ENCODE measurements at places on chromosomes 5 and 9. TPM values are rescaled to one million over a fixed set of nuclear protein-coding genes. Genes with fewer than 3 reads are reported as not detected.

- peak; percentile 45 for DNase-seq
Observed at GRCh38 chr9:124860582-124861341, 995 bp downstream of the RPL35 start.

GRCh38 chr5:176489077-176489476 is 40.9 kb downstream of the FAF2 start:
- no peak for DNase-seq

GRCh38 chr5:107950776-107951175 is 280.0 kb upstream of the EFNA5 start:
- DNase-seq, result no peak

DNA sequence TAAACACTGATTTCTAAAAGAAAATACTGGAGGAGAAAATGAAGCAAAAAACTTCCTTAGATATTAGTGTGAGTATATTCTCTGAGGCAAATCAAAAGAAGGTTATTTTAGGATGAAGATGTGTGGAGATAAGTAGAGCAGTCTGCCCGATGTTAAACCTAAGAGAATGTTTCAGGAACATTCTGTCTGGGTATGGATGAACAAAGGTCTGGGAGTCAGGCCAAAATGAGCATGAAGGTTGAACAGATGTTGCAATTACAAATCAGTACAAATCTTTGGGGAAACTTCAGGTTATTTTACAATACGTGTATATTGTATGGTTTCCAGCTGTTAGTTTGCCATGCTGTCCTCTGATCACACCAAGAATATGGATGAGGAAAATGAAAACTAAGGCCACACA is 14.4 kb upstream of the CEP78 start:
- DNase-seq, result no peak

- no peak for DNase-seq
Observed at GRCh38 chr5:151885138-151885908, 39.3 kb downstream of the GLRA1 start.

DNA sequence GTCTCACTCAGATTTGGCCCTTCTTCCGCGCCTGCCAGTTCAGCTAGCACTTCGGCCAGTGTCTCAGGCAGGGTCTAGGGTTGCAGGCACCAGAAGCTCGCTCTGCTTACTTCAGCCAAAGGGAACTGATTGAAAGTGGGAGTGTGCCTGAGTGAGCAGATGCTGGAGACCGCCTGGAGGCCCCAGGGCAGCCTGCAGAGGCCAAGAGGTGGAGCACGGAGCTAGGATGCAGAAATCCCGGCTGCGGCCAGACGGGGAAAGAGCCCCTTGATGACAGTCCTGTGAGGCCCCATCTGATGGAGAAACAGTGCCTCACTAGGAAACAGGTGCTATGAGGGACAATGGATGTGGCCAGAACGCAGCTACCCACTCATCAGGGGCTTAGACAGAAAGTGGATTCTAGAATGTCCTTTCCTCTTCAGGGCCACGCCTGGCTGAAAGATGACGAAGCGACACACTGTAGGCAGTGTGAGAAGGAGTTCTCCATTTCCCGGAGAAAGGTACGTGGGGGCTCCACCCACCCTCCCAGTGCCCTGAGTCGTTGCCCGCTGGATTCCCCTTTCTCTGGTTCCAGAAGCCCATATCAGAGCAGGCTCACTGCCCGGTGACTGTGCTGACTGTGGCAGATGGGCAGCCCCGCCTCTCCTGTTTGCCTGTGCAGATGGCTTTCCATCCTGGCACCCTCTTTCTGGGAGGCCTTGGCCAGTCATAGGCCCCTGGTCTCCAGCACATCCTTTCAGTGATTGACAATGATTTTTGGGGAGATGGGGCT is 16.1 kb downstream of the HNRNPH1 start:
- peak; percentile 45 for DNase-seq

DNA sequence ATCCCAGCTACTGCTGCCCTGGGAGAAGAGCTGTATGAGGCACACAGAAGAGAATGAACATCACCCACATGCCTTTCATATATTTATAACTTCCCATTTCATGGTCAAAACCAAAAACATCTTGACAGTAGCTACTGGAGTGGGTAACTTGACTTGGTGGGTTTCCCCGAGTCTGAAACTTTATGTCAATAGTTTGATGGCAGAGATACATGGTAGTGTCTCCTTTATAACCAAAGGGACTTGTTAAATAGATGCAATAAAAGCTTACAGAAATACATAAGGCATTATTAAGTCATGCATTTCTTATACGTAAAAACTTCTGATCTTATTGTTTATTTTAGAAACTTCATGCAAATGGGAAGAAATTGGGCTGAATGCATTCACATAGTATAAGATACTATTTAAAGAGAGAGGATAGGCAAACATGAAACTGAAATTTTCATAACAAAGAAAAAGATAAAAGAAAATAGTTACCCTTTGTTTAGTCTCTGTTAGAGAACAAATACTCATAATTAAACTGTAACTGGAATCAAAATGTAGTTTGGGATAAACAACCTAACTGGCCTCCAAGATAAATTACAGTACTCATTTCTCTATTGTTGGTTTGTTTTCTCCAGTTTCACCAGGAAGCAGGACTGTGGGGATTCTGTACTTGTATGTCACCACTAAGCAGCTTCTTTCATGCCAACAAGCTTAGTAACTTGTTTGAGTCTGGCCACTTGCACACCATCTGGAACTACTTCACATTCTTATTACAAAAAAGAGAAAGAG is 459.3 kb upstream of the MEF2C start:
- DNase-seq, result peak; percentile 43

DNA sequence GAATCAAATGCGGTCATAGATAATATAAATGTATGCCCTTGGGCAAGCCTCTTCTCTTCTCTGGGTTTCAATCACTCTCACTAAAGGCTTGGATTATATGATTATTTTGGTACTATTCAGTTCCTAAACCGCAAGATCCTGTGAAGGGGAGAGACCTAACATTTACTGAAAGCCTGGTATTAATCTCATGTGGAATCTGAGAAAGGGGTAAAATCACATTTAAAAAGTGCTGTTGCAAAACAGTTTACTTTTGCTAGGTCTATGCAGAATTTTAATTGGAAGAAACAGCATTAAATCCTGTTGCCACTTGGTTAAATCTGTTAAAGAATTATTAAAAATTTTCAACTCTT is 50.7 kb downstream of the SLC44A1 start:
- DNase-seq, result no peak

- no peak for DNase-seq
Observed at GRCh38 chr9:113488490-113488889, 25.0 kb downstream of the RGS3 start.

- DNase-seq, result peak; percentile 57
Observed at GRCh38 chr9:69554945-69555344, 117.2 kb downstream of the APBA1 start.

DNA sequence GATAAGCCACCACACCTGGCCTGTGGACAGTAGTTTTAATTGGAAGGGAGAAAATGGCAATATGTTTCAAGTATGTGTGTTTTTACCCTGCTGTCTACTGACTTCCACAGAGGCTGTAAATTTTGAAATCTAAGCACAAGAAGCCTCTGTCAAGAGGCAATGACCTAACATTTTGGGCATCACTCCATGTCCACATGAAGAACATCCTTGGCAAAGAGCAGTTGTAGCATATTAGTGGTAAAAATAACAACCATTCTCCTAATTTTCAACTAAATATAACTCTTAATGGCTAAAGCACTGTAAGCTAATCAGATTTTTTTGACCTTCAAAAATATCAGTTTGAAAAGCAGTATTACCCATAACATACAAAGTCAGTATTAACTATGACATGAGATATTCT is 100.3 kb upstream of the APC start:
- DNase-seq, result peak; percentile 76

DNA sequence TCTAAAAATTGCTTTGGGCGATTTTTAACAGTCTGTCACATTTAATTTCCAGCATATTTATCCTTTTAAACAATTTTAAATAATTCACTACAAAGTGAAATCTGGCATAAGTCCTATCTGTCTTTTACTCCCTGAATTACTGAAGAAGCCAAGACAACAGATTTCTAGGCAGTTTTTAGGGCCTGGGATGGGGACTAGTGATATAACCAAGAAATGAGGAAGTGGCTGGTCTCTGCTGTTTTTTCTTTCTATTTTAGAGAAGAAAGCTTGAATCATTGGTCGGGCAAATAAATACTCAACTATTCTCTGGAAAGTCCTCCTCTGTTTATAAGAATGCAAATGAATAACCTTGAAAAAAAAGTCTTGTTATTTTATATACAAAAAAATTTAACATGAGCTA is 79.7 kb upstream of the SSBP2 start:
- DNase-seq, result no peak

GRCh38 chr5:112419164-112419985 is at the start of gene EPB41L4A:
EPB41L4A (minus strand) TSS chr5:112419277; CDS start chr5:112419039, 238 bp downstream.
- peak; percentile 62 for DNase-seq

DNA sequence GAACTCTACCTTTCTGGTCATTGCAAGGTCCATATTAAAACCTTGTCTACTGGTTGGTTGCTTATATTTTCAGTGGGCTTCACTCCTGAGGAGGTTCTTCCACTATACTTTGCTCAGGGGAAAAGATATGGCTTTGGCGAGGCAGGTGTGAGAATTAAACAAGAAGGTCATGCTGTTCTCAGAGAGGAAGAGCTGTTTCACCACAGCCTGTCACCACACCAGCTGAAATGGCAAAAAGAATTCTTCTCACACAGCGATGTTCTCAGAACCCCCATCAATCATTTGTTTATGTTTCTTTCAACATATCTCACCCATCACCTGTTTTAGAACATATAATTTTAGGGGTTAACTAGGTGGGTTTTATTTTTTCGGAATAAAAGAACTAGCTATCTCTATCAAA is 38.6 kb downstream of the CAPSL start:
- no peak for DNase-seq

DNA sequence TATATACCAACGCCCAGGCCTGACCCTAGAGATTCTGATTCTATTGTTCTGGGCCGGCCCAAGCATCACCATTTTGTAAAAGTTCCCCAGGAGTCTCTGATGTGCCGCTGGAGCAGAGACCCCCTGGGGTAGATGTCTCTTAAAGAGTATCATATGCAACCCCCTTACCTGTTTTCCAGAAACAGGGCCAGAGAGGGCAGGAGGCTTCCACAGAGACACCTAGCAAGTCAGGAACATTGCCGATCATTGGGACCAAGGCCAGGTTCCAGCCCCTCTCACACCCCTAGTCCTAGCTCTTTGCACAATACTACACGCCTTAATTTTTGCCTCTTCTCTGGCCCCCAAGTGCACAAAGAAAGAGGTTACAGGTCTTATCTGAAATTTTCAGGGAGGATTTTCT is 63.8 kb downstream of the TMOD1 start:
- DNase-seq, result no peak

DNA sequence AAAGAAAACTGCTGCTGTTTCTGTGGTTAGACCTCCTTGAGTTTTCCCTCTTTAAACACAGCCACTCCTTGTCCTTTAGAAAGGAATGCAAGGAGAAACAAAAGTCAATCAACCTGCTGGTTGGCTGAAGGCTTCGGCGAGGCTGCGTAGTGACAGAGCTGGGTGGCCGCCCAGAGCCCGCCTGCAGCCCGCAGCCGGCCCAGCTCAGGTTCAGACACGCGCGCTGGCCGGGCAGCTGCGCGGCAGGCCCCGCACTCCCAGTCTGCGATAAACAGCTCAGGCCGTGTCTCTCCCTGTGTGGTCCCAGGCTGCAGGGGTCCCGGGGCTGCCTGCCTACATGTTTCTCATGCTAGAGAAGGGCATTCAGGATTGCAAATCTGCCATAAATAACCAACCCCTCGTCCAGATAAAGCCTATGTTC is 115.4 kb downstream of the HSD17B3 start:
- peak; percentile 37 for DNase-seq

- no peak for DNase-seq
Observed at GRCh38 chr9:8252445-8252844, 452.9 kb upstream of the DMAC1 start.

GRCh38 chr9:121550041-121550440 is 50.4 kb upstream of the GGTA1 start:
- DNase-seq, result no peak

DNA sequence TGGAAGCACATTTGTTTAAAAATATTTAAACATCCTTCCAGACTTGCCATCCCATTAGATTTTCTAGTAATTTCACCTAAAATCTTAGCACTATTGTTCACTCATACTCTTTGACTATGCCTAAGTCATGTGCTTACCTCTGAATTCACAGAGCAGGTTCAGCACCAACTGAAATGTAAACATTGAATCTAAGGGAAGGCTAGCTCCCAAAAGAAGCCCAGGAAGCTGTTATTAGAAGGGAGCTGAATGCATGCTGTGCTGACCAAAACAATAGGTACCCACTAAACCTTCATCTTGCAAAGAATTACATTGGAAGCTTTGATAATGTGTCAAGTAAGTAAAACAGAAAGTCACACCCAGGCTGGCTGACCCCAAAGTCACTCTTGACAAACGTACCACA is 571.3 kb downstream of the GABRG2 start:
- DNase-seq, result no peak

DNA sequence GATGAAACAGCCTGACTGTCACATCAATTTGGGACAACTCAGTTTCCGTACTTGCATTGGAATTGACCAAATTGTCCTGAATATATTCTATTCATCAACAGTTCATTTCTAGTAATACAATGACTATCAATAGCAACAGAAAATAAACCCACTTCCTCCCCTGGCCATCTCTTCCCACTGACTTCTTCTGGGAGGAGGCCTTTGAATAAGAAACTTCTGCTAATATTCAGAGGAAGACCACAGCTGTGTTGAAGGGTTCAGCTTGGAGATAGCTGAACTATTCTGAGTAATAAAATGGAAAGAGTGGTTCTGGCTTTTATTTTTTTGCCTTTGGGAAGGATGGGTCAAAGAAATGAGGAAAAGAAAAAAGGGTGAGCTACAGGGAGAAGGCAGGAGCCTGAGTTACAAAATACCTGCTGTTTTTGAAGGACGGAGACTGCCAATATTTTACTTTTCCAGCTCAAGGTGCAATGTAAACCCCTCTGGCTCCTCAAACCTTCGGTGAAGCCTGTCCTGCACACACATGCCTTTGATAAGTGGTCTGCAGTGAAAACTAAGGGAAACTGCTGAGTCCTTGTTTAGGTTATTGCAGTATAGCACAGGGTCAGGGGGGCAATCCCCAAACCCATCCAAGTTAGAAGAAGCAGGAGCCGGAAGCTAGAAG is 29.9 kb downstream of the FYB1 start:
- DNase-seq, result peak; percentile 31

C9orf152 gene
- total RNA-seq, result not detected

ZNF658 gene
- 9.2 TPM for total RNA-seq

SCGB3A1 gene
- total RNA-seq, result 1.8 TPM

DNM1 gene
- total RNA-seq, result 18.5 TPM

MARVELD2 gene
- total RNA-seq, result 0.31 TPM

GABBR2 gene
- total RNA-seq, result 0.35 TPM

NXNL2 gene
- 0.18 TPM for total RNA-seq

IL9 gene
- total RNA-seq, result not detected

LCN9 gene
- not detected for total RNA-seq

SPINK1 gene
- not detected for total RNA-seq

TAS2R1 gene
- not detected for total RNA-seq

All from muscle of leg (tissue), 16 donors.